DMS 273 treated with DMSO at 0.1 percent for 48 hours (cell line): ENCODE measurements at places on chromosomes 5 and 9.

DNA sequence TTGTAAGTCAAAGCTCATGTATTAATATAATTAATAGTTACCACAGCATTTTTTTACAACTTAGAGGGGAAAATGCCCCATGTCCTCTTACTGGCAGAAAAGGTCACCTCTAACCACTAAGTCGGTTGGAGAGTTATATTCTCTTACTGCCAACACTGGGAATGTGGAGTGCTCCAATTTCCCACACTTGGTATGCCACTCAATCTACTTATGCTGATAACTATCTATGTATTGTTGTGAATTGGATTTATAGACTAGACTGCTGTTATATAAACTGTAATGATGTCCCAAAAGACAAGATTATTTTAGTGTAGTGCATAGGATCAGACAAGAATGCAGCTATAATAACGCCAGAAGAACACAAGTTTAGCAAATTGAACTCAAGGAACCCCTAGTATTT, 2385.2 kb upstream of the C9orf72 start:
- DNase-seq, result no peak

DNA sequence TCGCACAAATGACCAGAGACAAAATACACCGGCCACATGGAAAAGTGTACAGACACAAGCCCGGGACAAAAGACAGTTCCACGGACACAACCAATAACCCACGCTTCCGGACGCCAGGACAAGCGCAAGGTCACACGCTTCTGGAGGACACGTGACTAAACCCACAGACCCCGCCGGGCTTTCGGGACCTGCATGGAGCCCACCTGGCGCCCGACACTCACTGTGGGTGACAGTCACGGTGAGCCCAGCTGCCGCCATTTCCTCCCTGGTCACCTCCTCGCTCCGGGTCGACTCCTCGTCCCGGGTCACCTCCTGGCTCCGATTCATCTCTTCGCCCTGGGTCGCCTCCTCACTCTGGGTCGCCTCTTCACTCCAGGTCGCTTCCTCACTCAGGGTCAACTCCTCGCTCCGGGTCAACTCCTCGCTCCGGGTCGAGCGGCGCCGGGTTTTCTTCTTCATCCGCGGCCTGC, 470 bp downstream of the BAG1 start:
- DNase-seq, result no peak

- no peak for DNase-seq
Measured at GRCh38 chr5:99141534-99142128, 212.8 kb upstream of the CHD1 start.

DNA sequence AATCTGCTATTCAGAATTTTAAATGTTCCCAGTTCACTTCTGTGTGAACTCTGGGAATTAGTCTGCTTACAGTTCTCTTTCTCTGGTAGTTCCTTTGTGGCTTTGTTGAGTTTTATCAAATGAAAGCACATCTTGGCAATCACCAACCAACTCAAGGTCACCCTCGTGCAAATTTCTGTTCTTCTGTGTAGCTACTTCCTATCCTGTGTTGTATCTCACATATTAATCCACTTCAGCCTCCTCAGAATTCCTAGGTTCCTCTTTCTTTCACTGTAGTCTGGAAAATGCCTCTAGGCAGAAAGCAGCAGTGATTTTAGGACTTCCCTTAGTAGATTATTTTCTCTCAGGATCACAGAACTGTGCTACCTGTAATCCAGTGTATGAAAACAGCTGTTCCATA, 100.3 kb downstream of the AUH start:
- DNase-seq, result no peak

DNA sequence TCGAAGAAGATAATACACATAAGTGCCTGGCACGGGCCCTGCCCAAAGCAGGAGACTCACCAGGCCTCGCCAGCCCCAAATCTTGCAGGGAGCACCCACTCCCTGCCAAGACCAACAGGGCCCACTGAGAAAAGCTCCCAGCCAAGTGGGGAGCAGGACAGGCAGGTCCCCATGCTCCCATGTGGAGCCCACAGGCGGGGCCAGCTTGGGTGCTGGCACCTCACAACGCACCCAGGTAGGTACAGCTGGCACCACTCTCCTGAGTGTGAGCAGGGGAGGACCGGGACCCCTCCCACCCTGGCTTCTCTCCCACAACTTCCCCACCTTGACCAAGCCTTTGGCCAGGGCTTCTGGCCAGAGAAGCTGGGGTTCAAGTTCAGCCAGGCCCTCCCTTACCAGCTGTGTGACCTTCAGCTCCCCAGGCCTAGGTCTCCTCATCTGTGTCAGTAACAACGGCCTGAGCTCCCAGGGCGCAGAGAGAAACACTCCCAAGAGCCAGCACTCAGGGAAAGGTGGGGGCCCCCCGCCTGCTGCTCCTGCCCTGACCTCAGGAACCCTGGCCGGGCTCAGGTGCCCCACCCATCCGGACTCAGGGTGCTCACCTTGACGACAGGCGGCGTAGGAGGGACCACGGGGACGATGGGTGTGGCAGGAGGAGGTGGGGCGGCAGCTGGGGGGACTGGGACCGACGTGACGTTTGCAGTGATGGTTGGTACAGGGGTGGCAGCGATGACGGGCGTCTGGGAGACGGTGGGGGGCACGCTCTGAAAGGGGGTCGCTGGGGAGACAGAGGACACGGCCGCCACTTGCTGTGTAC, 17.8 kb downstream of the BRD3 start:
- DNase-seq, result no peak

DNA sequence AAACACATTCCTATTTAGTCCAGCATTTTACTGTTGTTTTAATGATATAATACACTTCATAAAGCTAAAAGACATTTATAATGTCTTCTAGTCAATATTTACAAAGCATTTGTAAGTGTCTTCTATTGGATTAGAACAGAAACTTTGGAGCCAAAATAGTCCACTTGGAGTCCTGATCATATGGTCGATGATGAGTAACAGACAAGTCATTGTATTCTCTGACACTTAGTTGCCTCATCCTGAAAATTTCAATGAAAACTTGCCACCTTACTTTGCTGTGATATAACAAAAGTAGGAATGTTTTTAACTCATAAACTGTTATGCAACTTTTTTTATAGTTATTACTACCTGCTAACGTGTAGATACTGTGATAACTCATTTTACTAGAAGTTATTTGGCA, 132.5 kb downstream of the GABRB2 start:
- no peak for DNase-seq

GRCh38 chr5:64532212-64532611, 26.4 kb downstream of the RGS7BP start:
- DNase-seq, result no peak

- no peak for DNase-seq
Measured at GRCh38 chr9:27940535-27940934, 367.3 kb upstream of the C9orf72 start.

- DNase-seq, result no peak
Measured at GRCh38 chr9:91900055-91900796, 49.8 kb downstream of the ROR2 start.

DNA sequence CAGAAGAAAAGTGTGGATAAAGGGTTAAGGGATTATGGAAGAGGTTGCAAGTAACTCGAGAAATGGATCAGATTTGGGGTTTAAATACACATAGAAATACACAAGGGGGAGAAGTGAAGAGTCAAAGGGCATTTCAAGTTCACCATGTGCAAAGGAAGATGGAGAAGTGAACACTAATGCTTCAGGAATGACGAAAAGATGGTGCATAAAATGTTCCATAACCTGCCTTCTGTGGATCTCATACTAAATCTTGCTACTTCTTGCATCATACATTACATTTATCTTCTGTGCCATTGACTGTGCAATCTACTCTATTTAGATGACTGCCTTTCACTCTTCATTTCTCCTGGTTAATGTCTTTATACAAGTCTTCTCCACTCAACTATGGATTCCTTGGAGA, 5.7 kb upstream of the SMC2 start:
- DNase-seq, result no peak

- no peak for DNase-seq
Measured at GRCh38 chr5:152247850-152248385, 157.2 kb downstream of the NMUR2 start.

GRCh38 chr5:87997662-87998061, 271.0 kb downstream of the TMEM161B start:
- DNase-seq, result no peak

DNA sequence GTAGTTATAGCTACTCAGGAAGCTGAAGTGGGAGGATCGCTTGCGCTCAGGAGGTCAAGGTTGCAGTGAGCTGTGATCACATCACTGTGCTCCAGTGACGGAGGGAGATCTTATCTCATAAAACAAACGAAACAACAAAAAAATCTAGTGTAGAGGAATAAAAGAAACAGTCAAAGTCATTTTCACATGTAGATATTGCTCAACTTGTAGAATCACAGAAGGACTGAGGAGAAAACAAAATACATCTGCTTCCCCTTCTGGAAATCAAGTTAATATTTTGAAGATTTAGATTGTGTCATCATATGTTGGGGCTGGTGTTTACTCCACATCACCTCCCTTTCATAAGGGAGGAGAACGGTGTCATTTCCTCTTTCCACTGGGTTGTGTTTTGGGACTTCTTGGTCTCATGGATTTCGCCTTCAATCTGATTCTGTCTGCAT, 8.2 kb upstream of the SLC46A2 start:
- DNase-seq, result no peak

- DNase-seq, result no peak
Measured at GRCh38 chr5:74816875-74817274, 49.3 kb downstream of the FAM169A start.

- no peak for DNase-seq
Measured at GRCh38 chr9:121910491-121911040, 182.5 kb downstream of the TTLL11 start.

DNA sequence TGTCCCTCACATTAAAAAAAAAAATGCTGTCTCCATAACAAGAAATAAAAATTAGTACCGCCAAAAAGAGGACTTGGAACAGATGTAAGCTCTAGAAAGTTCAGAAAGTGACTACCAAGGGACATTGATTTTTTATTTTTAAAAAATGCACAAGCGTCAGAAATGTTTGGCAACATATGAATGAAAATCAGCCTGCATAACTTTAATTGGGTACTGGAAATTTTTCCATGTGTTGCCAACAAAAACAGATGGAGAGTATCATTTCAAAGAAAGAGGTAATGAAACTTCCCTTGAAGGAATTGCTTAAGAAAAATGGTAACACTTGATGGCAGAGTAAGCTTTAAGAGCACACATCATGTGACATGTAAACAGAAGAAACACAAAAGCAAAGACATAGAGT, 47.2 kb downstream of the OR2K2 start:
- no peak for DNase-seq

DNA sequence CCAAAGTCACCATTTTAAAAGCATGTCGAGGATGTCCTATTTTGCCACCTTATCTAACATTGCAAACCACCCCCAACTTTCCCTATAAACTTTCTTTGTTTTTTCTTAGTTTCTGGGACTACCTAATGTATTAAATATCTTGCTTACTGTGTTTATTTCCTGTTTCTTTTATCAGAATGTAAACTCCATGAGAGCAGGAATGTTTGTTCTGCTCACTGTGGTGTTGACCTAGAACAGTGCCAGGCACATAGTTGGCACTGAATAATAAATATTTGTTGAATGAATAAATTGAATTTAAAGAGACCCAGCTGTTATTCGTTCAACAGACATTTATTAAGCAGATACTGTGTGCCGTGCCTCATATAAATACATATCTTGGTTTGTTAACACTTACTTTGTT, 35.2 kb downstream of the MACIR start:
- no peak for DNase-seq

DNA sequence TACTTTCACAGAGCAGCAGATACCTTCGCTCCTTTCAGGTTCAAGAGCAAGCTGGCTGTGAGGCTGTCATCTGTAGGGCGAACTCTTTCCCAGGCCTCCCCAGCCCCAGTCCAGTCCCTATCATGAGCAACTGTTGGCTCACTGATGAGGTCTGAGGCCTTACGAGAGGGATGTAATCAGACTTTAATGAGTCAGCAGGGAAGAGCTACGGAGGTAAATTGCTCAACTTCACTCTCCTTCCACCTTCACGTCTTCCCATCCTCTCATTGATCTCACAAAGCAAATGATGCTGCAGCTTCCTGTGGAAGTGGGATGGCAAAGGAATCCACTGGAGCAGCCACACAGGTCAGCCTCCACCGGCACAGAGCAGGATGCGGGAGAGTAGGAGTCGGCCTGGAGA, 130.7 kb upstream of the TBCA start:
- no peak for DNase-seq

DNA sequence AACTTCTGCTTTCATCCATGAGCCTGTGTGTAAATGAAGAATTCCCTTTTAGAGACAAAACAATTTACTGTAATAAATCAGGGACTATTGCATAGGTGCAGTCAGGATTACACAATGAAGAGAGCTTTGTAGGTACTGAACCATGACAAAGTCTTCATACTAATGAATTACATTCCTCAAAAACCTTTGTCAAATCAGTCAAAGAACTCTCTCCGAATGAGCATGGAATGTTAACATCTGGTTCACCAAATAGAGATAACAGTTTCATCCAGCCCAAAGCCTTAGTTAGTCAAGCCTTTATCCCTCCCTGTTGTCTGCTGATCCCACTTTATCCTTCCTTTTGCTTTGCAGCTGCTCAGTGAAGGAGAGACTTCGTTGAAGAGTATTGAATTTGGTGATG, 62.9 kb upstream of the DMRTA1 start:
- no peak for DNase-seq

- DNase-seq, result no peak
Measured at GRCh38 chr5:76180814-76181805, 97.9 kb downstream of the SV2C start.

DNA sequence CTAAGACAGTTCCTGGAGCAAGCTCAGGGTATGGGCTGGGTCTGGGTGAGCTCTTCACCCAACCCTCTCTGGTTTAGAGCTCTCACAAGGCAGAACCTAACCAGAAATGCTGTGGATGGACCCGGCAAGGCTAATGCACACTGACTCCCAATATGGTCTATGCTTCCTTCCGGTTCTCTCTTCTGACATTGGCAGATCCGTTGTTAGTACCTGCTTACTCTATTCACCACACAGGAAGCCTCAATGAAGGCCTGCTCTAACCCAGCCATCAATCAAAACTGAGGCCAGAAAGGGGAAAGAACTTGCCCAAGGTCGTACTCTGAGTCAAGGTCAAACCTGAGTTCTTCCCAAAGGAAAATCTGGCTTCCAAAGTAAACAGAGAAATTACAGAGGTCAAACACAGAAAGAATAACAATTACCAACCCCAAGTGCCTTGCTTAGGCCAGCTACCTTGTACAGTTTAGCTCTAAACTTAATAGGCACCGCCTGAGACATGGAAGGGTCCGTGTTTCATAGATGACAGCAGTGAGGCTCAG, 46.0 kb upstream of the AKNA start:
- DNase-seq, result no peak

DNA sequence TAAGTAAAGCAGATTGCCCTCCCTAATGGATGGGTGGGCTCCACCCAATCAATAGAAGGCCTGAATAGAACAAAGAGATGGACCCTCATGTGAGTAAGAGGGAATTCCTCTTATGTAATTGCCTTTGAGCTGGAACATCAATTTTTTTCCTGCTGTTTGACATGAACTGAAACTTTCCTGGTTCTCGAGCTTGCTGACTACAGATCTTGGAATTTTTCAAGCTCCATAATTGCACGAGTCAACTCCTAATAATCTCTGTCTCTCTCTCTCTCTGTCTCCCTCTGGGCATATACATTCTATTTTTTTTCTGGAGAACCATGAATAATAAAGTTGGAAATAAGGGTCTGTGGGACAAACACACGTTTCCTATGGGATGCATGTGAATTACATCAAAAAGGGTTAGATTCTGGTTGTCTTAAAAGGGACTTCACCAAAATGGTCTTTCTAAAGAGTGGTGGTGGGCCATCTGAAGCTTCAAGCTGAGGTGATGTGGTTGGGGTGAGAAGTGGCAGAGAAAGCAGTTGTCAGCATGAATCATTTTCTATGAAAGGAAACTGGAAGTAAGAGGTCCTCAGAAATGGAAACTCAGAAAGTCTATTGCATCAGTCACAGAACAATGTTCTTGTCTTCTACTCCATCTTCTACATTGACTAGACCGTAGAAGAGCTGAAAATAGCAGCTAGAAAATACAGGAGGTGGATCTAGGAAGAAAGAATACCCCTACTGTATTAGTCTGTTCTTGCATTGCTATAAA, 47.0 kb upstream of the HOMER1 start:
- DNase-seq, result no peak
